ENCODE measurements at places on chromosomes 3 and 15.

GRCh38 chr3:174342171-174342570 lies 517.0 kb upstream of the NAALADL2 start:
- no peaks in the 10 kb centered on the region for H3K4me1 ChIP-seq
- H3K27ac ChIP-seq, result no peak overlapping the region
- no peaks in the 10 kb centered on the region for H3K27me3 ChIP-seq
- DNase-seq, result no peak

DNA sequence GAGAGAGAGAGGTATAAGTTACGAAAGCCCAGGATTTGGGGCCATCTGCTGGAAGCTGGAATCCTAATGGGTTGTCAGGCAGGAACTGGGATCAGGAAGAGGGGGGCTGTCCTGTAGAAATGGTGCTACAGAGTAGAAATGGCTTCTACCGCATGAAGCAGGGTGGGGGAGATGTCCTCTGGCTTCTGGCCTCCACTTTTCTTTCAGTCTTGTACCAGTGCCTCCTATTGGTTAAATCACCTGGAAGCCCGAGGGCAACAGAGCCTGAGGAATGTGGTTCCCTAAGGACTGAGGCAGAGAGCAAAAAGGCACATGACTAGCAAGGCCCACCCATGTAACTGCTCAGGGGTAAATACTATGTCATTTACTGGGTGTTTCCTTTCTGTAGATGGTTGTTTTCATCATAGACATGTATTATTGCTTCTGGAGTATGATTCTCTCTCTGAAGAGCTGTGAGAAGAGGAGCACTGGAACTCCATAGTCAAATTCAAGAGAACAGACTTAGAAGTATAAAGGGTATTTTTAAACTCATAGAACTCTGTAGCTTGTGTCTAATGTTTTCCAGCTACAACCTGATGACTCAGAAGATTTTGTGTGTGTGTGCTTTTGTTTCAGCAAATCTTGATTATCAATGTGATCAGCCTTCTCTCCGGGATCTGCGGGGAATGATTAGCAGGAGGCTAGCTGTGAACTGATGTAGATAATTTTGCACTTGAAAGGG lies 20.2 kb upstream of the MITF start:
- H3K4me1 ChIP-seq, result peaks cover 3% of the 10 kb centered on the region
- DNase-seq, result no peak
- H3K27me3 ChIP-seq, result no peaks in the 10 kb centered on the region
- no peak overlapping the region for H3K27ac ChIP-seq
- no peak overlapping the region for H3K4me3 ChIP-seq

- H3K4me3 ChIP-seq, result no peak overlapping the region
- no peak for DNase-seq
- H3K27me3 ChIP-seq, result no peaks in the 10 kb centered on the region
- H3K4me1 ChIP-seq, result no peaks in the 10 kb centered on the region
- H3K27ac ChIP-seq, result no peak overlapping the region
- H3K36me3 ChIP-seq, result no peaks in the 10 kb centered on the region
Observed at GRCh38 chr3:28013864-28014473, 227.4 kb upstream of the CMC1 start.

- H3K27me3 ChIP-seq, result no peaks in the 10 kb centered on the region
- DNase-seq, result no peak
- H3K4me3 ChIP-seq, result no peak overlapping the region
- H3K27ac ChIP-seq, result no peak overlapping the region
Observed at GRCh38 chr3:11143476-11143875, 10.8 kb upstream of the HRH1 start.

DNA sequence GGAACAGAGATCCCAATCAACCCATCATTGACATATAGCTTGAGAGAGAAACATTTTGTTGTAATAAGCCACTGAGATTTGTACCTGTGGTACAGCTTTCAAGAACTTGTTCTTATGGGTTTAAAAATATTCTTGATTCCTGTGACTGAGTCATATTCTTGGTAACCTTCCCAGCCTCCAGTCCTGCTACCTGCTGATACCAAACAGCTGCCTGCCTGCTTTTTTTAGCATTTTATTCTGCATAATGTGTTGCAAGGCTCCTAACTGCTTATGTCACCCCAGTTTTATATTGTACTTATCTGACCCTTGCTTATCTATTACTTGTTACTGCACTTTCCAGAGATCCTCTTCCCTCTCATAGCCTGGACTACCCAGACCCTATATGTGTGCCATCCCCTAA lies 349.3 kb upstream of the SOX2 start:
- no peaks in the 10 kb centered on the region for H3K4me1 ChIP-seq
- no peak for DNase-seq
- H3K27ac ChIP-seq, result no peak overlapping the region
- H3K27me3 ChIP-seq, result no peaks in the 10 kb centered on the region
- no peaks in the 10 kb centered on the region for H3K36me3 ChIP-seq

- H3K27ac ChIP-seq, result no peak overlapping the region
- no peak overlapping the region for H3K4me3 ChIP-seq
- no peak for DNase-seq
- H3K27me3 ChIP-seq, result no peaks in the 10 kb centered on the region
Observed at GRCh38 chr3:140022066-140022770, 87.2 kb downstream of the CLSTN2 start.

- no peak overlapping the region for H3K4me3 ChIP-seq
- no peak for DNase-seq
- no peaks in the 10 kb centered on the region for H3K4me1 ChIP-seq
- no peaks in the 10 kb centered on the region for H3K36me3 ChIP-seq
- no peak overlapping the region for H3K27ac ChIP-seq
- no peaks in the 10 kb centered on the region for H3K27me3 ChIP-seq
Observed at GRCh38 chr3:29349049-29349448, 68.2 kb downstream of the RBMS3 start.

All from trophoblast cell (in vitro differentiated cells and primary cell).